ENCODE measurements at places on chromosomes 13 and 19. TPM values are rescaled to one million over a fixed set of nuclear protein-coding genes. Genes with fewer than 3 reads are reported as not detected.

Gene HSD11B1L
- 17.5 TPM for polyA plus RNA-seq

DNA sequence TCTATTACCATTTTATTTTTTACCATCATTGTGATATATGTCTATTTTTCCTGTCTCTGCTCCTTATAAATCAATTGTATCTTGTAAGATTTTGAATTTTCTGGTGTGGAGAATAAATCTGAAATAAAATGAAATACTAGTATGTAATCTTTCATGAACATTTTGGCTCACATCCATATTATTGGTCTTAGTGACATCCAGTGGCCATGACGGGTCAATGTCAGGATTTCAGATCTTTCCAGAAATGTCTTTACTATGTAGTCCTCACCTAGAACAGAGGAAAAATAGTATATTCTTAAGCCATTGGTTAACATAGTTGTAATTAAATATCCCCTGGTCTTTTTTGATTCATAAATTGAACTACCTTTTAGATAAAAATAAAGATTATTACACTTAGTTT is 109.8 kb upstream of the GPC6 start:
- no peak for DNase-seq

GRCh38 chr13:112821340-112822055 is 131.7 kb downstream of the ATP11A start:
- no peak for DNase-seq

- DNase-seq: no peak
Measured at GRCh38 chr19:3370214-3370720, 3.9 kb downstream of the NFIC start.
